ENCODE measurements at places on chromosomes 1 and 21. TPM values are rescaled to one million over a fixed set of nuclear protein-coding genes. Genes with fewer than 3 reads are reported as not detected.

Gene RXFP4
- total RNA-seq = not detected

Gene DIO1
- not detected for total RNA-seq

Gene AMIGO1
- total RNA-seq = 1.3 TPM

Gene NGF
- total RNA-seq = 1.3 TPM

Gene ADGRB2
- total RNA-seq = 4.9 TPM

Gene SDC3
- total RNA-seq = 8.7 TPM

Gene ELAPOR1
- total RNA-seq = 0.46 TPM

Gene U2AF1
- 77.3 TPM for total RNA-seq

Gene HEATR1
- total RNA-seq = 24.0 TPM

Gene FCGR2B
- total RNA-seq = not detected

Gene RNF19B
- 18.5 TPM for total RNA-seq

Gene TBX15
- 0.05 TPM for total RNA-seq

Gene DUSP10
- total RNA-seq = 1.7 TPM

Gene TFF1
- total RNA-seq = 26.7 TPM

Gene PCP4
- not detected for total RNA-seq
